ENCODE measurements at places on chromosomes 5 and 9.

DNA sequence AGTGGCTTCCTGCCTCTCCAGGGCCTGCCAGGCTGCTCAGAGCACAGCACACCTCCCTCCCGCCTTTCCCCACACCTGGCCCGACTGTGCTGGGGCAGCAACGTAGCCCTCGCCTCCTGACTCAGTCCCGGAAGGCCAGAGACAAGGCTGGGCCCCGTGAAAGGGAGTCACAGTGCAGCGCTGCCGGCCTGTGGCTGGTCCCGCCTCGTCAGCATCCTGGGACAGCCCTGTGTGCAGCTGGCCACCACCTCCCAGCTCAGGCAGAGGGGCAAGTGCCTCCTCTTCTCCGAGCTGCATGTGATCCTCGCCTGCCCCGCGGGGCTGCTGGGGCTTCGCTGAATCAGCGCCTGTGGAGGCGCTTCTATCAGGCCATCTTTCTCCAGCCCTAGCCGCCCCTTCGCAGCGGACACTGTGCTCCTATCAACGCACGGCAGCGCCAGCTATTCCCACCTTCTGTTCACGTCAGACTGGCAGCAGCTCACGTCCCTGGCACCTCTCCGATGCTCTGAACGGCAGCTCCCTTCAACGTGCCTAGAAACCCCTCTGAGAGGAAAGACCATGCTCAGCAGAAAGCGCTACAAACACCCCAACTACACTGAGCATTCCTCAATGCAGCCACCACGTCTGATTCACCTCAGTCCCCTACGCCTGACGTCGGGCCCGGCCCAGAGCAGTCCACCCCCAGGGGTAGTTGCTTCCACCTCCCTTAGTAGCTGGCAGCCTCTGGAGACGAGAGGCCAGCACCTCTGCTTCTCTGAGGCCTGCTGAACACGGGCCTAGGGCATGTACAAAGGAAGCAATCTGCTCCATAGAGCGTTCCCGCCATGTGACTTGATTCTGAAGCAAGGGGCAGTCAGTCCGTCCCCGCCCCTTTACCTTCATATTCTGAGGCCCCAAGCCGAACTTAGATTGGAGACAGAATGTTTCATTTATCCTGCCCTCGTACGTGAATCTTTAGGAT lies 78.8 kb downstream of the GPR21 start:
- no peaks in the 10 kb centered on the region for H3K27me3 ChIP-seq
- no peak overlapping the region for H3K4me3 ChIP-seq
- H3K36me3 ChIP-seq: peaks cover 78% of the 10 kb centered on the region
- no peak for DNase-seq
- H3K4me1 ChIP-seq: peaks cover 6% of the 10 kb centered on the region
- H3K27ac ChIP-seq: no peak overlapping the region

GRCh38 chr5:143251190-143251589 lies 152.3 kb downstream of the NR3C1 start:
- no peak for DNase-seq
- peaks cover 33% of the 10 kb centered on the region for H3K4me1 ChIP-seq
- H3K4me3 ChIP-seq: no peak overlapping the region
- H3K36me3 ChIP-seq: no peaks in the 10 kb centered on the region

DNA sequence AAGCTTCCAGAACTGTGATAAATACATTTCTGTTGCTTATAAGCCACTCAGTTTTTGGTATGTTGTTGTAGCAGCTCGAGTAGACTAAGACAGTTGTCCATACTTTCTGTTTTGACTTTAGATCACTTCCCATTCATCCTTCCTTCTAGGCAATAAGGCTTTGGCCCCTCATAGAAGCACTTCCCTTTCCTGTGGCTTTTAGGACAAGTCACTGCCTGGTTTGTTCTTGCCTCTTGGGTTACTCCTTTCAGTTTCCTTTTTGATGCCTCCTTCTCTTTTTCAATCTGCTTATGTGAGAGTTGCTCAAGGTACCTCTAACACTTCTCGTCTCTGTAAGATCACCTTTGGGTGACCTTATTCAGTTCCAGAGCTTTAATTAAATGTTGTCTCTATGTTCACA lies 72.4 kb upstream of the NTRK2 start:
- H3K4me1 ChIP-seq: no peaks in the 10 kb centered on the region
- no peak overlapping the region for H3K27ac ChIP-seq
- no peak overlapping the region for H3K4me3 ChIP-seq
- no peak for DNase-seq

DNA sequence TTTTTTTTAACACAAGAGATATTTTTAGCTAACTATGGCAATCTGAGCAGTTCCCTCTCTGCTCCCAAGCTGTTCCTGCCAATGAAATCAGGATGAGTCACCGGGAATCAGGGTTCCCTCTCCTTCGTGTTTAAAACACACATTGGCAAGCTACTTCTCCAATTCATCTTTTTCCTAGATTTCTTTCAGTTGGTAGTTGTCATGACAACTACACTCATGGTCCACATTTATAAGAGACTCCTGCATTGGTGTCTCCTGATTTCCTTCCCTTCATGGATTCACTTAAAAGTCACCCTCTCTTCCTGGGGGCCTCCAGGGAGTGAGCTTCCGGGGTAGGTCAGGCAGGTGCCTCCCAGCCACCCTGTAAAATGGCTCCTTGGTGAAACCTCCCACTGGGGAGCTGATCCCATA lies 72.3 kb upstream of the NIPAL4 start:
- H3K4me3 ChIP-seq: no peak overlapping the region
- no peaks in the 10 kb centered on the region for H3K4me1 ChIP-seq
- H3K27ac ChIP-seq: no peak overlapping the region

- peaks cover 31% of the 10 kb centered on the region for H3K4me1 ChIP-seq
- H3K4me3 ChIP-seq: peak overlapping the region; percentile 66
These were observed 1.3 kb downstream of the HINT2 start for GRCh38 chr9:35813434-35814105.

- H3K27ac ChIP-seq: no peak overlapping the region
- H3K4me1 ChIP-seq: no peaks in the 10 kb centered on the region
- DNase-seq: no peak
- no peaks in the 10 kb centered on the region for H3K27me3 ChIP-seq
- no peaks in the 10 kb centered on the region for H3K36me3 ChIP-seq
These were observed 450.0 kb downstream of the CCDC171 start for GRCh38 chr9:16002816-16003215.
